Stimulated activated CD8-positive, alpha-beta memory T cell treated with anti-CD3 and anti-CD28 coated beads, Interleukin-2, amount 100 ng/mL, for 1 hour (primary cell): ENCODE measurements at places on chromosomes 7 and 10.

DNA sequence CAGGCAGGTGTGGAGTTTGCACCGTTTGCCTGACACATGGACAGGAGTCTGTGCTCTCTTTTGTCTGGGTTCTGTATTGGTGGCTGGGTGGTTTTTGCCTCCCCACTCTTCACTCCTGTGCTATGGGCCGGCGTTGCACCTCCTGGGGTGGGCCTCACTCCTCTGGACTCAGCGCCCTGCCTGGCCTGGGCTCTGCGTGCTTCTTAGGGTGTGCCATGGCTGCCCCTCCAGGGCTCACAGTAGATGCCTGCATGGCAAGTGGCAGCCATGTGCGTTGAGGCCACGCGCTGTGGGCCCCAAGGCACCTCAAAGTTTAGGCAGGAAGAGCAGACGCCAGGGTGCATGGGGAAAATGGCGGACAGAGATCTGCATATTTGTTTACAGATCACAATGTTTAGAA is 319.8 kb downstream of the ADARB2 start:
- no peak for DNase-seq

- no peak for DNase-seq
These were observed 230.6 kb upstream of the CHRM2 start for GRCh38 chr7:136637813-136638212.

GRCh38 chr7:124781907-124782734 is 16.5 kb upstream of the GPR37 start:
- DNase-seq: no peak

- no peak for DNase-seq
These were observed 18.5 kb upstream of the C7orf33 start for GRCh38 chr7:148572067-148572522.

- DNase-seq: no peak
These were observed 131.1 kb downstream of the MTERF1 start for GRCh38 chr7:91749418-91749817.

GRCh38 chr7:99829524-99830160 is 1.8 kb downstream of the CYP3A43 start:
- DNase-seq: no peak

DNA sequence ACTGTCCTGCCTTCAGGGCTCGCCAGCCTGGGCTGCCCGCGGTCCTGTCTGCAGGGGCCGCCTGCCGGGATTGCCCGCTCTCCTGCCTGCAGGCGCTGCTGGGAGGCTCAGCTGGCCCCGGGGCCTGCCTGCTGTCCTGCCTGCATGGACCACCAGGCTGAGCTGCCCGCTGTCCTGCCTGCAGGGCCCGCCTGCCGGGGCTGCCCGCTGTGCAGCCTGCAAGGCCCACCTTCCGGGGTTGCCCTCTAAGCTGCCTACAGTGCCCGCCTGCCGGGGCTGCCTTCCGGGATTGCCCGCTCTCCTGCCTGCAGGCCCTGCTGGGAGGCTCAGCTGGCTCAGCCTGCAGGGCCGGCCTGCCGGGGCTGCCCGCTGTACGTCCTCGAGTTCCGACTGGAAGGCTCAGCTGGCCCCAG is 164.4 kb downstream of the GLRX3 start:
- DNase-seq: peak; percentile 49
